ENCODE measurements at places on chromosomes 2 and 18.

DNA sequence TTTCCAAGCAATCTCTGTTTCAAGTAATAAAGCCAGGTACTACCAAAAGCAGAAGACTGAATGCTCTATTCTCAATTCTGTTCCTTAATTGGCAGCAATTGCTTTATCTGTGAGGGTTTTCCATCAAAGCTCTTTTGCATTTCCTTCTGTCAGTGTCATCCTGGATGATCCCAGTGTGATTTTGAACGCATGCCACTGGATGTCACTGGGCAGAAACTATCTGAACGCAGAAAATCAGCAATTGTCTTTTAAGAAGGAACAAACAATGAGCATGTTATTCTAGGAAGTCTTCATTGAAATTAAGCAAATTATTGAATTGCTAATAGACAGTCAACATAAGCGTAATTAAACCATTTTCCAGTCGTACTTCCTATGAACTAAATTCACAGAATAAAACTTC lies 259.0 kb upstream of the REG3G start:
- no peak for DNase-seq

GRCh38 chr2:16728351-16729136 lies 62.9 kb upstream of the CYRIA start:
- DNase-seq, result no peak

GRCh38 chr2:66885775-66886383 lies 451.0 kb downstream of the MEIS1 start:
- no peak for DNase-seq

DNA sequence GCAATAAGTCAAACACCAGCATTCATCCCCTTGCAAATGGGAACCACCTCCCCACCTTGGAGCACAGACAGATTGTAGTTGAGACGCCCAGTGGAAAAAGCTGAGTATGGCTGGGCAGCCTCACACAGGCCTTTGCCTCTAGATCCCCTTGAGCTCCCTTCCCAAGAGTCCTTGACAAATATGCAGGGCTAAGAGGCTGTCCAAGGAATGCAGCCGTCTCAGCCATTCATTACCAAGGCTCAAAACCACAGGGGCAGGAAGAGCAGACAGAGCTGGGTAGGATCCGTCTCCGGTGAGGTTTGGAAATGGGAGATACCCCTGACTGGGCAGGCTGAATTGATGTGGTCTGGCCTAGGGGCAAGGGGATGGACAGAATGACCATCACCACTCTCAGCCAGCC lies 557.1 kb downstream of the TNS1 start:
- no peak for DNase-seq

DNA sequence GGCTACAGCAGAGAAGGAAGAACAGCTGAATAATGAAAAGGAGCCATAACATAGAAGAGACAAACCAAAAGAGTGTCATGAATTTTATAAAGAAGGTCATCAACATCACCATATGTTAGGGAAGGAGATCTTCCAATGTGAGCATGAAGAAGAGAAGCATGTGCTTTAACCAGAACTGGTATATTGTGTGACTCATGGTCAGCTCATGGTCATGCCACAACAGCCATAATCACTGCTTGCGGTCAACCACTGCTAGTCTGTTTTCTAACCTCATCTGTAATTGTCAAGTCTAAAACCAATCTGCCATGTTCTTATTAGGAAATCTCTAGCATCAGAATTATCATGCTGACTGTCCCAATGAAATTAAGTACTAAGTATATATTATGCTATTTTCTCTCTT lies 204.1 kb upstream of the VRK2 start:
- DNase-seq, result no peak

DNA sequence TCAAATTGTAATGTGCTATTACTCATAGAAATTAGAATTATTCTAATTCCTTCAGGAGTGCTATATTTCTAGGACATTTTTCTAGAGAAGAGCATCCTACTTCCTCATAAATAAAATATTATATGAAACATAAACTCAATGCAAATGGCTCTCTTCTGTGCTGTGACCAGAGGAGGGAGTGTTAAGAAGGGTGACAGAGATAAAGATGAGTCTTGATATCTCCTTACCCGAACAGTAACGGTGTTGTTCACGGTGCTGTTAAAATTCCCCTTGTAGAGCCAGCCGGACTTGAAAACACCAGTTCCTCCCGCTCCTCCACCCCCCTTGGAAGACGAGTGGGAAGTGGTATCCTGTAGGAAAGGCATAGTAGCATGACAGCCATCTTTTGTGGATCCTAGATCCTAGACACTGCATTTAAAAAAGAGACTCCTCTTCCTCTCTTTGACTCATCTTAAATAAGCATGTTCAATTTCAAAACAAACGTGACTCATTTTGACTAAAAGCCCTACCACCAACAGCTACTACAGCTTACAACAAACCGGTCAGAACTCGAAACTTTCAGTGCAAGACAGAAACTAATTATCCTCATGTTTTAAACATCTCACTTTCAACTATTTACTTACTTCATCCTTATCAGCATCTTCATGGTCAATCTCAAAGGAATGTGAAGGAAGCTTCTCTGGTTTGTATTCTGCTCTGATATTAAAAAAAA lies 156.3 kb downstream of the DOCK10 start:
- no peak for DNase-seq

GRCh38 chr2:28972778-28973335 lies 8.2 kb upstream of the TOGARAM2 start:
- DNase-seq, result no peak
